ENCODE measurements at places on chromosomes 16 and 17.

DNA sequence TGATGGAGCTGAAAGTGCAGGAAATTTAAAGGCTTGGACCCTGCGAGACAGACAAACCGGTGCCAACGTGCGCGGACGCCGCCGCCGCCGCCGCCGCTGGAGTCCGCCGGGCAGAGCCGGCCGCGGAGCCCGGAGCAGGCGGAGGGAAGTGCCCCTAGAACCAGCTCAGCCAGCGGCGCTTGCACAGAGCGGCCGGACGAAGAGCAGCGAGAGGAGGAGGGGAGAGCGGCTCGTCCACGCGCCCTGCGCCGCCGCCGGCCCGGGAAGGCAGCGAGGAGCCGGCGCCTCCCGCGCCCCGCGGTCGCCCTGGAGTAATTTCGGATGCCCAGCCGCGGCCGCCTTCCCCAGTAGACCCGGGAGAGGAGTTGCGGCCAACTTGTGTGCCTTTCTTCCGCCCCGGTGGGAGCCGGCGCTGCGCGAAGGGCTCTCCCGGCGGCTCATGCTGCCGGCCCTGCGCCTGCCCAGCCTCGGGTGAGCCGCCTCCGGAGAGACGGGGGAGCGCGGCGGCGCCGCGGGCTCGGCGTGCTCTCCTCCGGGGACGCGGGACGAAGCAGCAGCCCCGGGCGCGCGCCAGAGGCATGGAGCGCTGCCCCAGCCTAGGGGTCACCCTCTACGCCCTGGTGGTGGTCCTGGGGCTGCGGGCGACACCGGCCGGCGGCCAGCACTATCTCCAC lies at the start of gene NOG:
TSS of gene NOG (plus strand) at position 54 of the 674 bp plus-strand sequence. CDS start at position 579, 525 bp downstream.
- peak; percentile 20 for DNase-seq

- DNase-seq, result no peak
These were observed 5.2 kb upstream of the CDH11 start for GRCh38 chr16:65126845-65127624.

GRCh38 chr16:51146256-51146924 lies 4.7 kb downstream of the SALL1 start:
- DNase-seq, result no peak

DNA sequence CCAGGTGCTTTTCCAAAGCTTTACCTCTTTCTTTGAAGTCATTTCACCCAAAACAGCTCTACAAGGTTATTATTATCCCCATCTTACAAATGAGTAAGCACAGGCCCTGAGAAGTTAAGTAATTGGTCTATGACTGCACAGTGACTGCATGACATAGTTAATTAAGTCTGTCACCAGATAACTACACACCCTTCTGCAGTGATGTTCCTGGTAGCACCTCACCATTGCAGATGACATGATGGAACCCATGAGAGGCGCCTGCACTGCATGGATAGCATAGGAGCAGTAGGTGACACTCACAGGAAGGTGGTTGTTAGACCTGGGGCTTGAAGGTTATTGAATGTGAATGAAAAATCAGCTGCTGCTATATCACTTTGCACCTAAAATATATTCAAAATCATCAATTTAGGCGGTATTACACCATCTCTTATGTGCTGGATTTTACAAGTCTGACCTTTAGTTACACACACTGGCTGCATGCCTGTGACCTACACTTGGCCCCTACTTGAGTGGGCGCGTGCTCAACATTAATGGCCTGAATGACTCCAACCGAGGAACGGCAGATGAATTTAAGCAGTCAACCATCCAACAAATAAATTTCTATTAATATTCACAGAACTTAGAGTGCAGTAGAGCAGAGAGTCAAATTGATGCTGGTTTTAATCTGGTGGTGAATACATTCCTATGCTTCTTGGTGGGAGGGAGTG lies 239.6 kb downstream of the CDH11 start:
- no peak for DNase-seq

DNA sequence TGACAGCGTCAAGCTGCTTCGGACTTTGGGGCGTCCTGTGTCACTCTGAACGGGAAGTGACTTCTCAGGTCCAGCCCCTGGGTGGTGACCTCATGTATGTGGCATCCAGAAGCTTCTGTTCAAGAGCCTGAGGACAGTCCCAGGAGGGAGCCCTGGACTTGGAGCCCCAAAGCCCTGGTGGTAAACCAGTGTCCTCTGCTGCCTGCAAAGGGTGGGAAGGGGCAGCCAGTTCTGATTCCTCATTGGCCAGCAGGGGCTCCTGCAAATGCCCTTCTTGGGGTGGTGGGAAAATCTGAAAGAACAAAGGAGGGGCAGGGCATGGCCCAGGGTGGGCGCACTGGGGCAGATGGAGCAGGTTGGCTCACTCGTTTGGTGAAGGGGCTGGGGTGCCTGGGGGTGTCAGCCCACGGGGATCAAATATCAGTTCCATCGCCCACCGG lies 1.6 kb downstream of the OSGIN1 start:
- no peak for DNase-seq

DNA sequence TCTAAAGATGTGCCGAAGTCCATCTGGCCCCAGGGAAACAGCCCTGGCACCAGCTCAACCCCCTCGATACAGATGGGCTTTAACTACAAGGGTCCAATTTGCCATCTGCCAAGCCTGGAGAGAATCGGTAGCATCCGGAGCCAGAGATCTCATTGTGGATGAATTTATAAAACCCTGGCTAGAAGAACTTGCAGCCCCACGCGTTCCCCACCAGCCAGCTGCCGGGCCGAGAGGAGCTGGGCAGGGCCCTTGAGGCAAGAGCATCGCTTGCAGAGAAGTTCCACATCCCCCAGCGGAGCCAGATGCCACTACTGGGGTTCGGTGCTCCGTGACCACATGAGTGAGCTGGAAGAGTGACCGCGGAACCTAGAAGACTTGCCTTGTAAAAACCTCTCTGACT lies 65.3 kb upstream of the NOL11 start:
- DNase-seq, result no peak

- DNase-seq, result no peak
These were observed 8.8 kb upstream of the DNASE1 start for GRCh38 chr16:3645504-3646347.

DNA sequence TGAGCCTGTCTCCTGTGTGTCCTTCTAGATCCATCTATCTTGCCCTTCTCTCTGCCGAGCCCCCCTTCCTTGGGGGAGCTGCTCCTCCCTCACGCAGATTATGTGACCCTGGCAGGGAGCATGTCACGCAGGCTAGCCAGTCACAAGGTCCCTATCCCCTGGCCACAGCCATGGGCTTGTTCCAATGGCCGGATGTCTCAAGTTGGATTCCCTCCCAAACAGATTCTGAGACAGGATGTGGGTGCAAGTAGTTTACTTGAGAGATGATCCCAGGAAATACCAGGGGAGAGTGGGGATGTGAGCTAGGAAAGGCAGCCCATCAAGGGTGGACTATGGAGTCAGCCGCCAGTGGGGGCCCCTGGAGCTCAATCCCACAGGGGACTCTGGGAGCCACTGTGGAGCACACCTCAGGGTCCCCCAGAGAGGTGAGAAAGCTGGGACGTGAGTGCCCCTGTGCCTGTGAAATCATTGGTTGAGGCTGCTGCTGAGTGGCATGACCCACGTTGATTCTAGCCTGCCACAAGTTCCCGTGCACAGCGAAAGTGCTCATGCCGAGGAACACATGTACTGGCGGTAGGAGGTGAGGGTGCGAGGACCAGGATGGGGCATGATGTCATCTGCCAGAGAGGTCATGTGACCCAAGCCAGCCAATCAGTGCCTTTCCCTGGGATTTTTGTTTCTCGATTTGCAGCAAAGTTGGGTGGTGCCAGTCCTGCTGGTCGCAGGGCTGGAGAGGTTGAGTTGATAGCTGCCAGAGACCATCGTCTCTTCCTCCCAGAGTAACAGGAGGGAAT lies 6.4 kb upstream of the CRISPLD2 start:
- no peak for DNase-seq

GRCh38 chr16:85521552-85522307 lies 91.4 kb upstream of the GSE1 start:
- DNase-seq, result no peak

DNA sequence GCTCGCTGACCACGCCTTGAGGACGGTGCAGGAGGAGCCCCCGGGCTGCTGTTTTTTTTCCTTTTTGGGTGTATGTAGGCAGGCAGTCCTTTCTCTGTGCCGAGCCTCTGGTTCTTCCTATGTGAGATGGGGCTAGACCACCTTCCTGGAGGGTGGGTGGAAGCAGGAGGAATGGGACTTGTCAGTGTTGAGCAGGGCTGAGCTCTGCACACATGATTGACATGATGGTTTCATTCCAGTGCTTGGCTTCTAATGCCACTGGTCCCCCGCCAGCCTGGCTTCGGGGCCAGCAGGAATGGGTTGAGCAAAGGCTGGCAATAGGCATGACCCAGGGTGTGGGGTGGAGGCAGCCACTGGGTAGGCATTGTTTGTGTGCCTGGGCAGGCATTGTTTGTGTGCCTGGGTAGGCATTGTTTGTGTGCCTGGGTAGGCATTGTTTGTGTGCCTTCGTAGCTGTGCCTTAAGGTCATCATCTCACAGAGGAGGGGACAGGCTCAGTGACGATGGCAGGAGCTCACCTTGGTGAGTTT lies 14.2 kb upstream of the ADCY7 start:
- DNase-seq, result no peak

DNA sequence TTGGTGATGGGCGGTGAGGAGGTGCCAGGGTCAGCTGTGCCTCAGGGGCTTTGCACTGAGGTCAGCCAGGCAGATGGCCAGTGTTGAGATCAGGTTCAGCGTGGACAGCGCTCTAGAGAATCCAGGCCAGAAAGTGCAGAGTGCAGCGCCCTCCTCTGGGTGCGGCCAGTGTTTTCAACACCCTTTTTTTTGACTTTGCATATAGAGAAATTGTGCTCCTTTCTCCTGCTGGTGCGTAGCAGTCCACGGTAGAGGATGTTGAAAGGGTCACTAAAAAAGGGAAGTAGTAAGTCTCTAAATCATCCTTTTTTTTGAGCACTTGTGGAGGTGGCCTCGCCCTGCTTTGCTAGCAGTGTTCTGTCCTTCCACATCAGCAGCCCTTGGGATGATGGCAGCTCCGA lies 53.9 kb downstream of the BANP start:
- no peak for DNase-seq

DNA sequence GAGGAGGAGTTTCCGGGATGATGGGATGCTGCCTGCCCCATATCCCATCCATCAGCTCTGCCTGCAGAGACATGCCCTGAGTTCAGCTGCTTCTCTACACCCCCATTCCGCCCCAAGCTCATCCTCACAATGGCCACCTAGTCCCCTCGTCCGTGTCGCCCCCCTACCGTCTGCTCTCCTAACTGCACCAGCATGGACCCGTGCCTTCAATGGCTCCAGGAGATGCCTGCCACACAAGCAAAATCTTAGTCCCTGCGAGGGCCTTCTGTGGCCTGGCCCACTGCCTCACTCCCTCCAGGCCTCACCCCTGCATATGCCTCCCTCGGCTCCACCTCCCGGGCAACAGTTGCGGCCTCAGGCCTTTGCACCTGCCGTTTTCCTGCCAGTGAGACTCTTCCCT lies 1.8 kb upstream of the TELO2 start:
- no peak for DNase-seq

- DNase-seq, result no peak
These were observed 12.4 kb downstream of the TAT start for GRCh38 chr16:71564335-71564967.

GRCh38 chr16:85935391-85935973 lies 36.5 kb downstream of the IRF8 start:
- no peak for DNase-seq

GRCh38 chr16:82201351-82201750 lies 31.3 kb upstream of the MPHOSPH6 start:
- DNase-seq, result no peak

DNA sequence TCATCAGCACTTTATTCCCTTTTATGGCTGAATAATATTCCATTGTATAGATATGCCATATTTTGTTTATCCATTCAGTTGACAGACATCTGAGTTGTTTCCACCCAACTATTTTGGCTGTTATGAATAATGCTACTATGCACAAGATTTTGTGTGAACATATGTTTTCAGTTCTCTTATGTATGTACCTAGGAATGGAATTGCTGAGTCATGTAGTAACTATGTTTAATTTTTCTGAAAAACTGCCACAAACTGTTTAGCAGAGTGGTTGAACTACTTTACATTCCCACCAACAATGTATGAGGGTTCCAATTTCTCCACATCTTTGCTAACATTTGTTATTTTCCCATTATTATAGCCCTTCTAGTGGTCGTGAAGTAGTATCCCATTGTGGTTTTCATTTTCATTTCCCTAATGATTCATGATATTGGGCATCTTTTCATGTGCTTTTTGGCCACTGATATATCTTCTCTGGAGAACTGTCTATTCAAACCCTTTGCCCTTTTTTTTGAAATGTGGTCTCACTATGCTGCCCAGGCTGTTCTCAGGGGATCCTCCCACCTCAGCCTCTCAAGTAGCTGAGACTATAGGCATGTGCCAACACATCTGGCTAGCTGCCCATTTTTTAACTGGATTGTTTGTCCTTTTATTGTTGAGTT lies 26.3 kb downstream of the SMURF2 start:
- DNase-seq, result no peak

DNA sequence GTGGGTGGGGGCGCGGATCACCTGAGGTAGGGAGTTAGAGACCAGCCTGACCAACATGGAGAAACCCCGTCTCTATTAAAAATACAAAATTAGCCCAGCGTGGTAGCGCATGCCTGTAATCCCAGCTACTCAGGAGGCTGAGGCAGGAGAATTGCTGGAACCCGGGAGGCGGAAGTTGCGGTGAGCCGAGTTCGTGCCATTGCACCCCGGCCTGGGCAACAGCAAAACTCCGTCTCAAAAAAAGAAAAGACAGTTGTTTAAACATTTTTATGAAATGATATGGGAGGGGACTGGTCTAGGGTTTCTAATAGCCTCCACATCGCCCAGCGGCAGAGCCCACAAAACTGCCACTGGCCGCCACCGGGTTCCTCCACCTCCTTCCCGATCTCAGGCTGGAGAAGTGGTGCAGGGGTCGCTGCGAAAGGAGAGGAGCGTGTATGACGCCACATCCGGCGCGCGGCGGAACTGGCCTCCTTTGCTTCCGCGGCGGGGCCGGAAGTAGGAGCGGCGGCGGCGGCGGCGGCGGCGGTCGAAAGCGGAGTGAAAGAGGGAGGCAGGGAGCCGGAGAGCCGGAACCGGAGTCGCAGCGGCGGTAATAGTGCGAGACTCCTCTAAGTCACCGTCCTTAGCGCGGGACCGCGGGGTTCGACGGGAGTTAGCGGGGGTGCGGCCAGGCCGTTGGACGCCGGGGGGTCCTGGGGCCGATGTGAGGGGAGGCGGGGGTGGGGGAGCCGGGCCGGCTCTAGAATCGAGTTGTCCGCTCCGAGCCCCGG lies at the start of gene PPP4C:
TSS of gene PPP4C (plus strand) at position 492 of the 773 bp plus-strand sequence. CDS start 384 bp downstream, outside the sequence.
- peak; percentile 87 for DNase-seq

- DNase-seq, result no peak
These were observed 6.6 kb downstream of the GSDMA start for GRCh38 chr17:39969375-39969774.

- DNase-seq, result no peak
These were observed 412.1 kb downstream of the RBFOX1 start for GRCh38 chr16:7744546-7745264.

DNA sequence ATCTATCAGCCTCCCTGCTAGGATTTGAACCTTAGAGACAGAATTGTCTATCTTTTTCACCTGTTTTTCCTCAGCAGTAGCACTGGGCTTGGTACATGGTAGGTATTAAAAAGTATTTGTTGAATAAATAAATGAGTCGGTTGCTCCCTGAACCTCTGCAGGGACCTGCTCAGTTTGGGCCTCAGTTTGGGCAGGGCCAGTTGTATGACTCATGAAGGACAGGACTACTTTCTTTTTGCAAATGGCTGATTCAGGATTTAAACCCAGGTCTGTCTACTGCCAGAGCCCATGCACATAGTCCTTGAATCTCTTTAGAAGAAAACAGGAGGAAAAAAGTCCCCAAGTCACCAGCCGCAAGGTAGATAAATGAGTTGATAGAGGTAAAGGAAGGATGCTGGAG lies 3.1 kb downstream of the MMP2 start:
- DNase-seq, result no peak

Data from activated CD4-positive, CD25-positive, alpha-beta regulatory T cell (primary cell).